NT2/D1 (cell line): ENCODE measurements at places on chromosomes 4 and X.

- no peak for DNase-seq
Observed at GRCh38 chrX:8801041-8801599, at the start of gene FAM9A. Gene FAM9A (minus strand): TSS chrX:8801383. CDS start chrX:8800171, 1,212 bp downstream.

GRCh38 chr4:82529322-82529721, 32.5 kb downstream of the TMEM150C start:
- no peak for DNase-seq

- peak; percentile 79 for DNase-seq
Observed at GRCh38 chrX:15909605-15910004, 55.0 kb upstream of the AP1S2 start.

GRCh38 chr4:113181289-113182007, 132.0 kb downstream of the ANK2 start:
- DNase-seq, result no peak

DNA sequence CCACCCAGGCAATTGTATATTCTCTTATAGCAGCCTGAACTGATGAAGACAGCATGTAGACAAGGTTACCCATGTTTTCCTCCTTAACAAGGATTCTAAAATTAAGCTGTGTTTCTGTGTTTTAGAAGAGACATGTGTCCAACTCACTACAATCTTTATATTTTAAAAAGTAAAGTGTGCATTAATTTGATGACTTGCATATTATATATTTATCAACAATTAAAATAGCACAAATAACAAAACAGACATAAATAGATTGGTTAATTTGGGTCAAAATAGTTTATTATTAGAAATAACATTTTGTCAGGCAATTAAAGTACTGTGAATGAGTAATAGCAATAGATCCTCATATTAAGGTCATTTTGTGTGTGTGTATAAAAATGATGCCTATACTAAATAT, 357.1 kb downstream of the PDGFC start:
- DNase-seq, result no peak

GRCh38 chr4:155656025-155656424, 10.6 kb upstream of the GUCY1A1 start:
- DNase-seq, result no peak

- DNase-seq, result no peak
Observed at GRCh38 chr4:138577145-138577544, 335.0 kb upstream of the SLC7A11 start.

- DNase-seq, result no peak
Observed at GRCh38 chrX:154368630-154369448, 5.6 kb downstream of the FLNA start.

GRCh38 chr4:119647558-119647957, 19.0 kb upstream of the PDE5A start:
- no peak for DNase-seq

GRCh38 chr4:87560802-87561201, 31.6 kb upstream of the SPARCL1 start:
- DNase-seq, result no peak
